ENCODE measurements at places on chromosomes 2 and 18.

DNA sequence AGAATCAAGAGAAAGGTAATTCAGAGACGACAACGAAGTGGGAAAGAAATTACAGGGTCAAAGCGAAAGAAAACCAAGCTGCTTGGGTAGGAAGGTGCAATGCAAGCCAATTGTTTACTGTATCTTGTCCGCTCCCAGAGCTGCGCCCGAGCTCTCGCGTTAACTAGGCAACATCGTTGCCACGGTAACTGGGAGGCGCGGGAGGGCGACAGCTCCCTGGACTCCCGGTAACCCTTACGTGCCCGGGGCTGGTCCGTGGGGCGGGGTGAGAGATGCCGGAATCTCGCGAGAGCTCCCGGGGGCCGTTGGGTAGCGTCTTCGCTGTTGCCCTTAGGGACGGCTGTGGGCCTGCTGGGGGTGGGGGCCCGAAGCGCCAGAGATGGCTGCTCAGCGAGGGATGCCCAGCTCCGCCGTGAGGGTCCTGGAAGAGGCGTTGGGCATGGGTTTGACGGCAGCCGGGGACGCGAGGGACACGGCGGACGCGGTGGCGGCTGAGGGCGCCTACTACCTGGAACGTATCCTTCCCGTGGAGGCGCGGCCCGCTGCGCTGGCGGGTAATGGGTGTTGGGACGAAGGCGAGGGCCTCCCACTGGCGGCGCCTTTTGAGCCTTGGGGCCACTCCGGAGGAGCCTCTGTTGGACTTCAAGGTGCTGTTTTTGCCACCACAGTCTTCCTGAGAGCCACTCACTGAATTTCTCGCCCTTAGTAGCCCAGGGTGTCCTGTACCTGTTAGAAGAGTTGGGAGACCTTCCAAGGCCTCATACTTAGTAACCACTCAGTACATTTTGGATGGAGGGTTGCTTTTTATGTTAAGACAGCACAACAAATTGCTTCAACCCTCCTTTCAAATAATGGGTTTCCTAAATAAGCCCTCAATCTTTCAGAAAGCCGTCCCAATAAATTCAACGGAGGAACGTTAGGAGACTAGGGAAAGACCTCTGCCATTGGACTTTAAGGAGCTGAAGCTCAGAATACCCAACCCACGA lies at the start of gene SPAG16:
Gene SPAG16, plus strand, starts transcription at position 360 of the 986 bp plus-strand sequence.
- DNase-seq, result peak; percentile 92

DNA sequence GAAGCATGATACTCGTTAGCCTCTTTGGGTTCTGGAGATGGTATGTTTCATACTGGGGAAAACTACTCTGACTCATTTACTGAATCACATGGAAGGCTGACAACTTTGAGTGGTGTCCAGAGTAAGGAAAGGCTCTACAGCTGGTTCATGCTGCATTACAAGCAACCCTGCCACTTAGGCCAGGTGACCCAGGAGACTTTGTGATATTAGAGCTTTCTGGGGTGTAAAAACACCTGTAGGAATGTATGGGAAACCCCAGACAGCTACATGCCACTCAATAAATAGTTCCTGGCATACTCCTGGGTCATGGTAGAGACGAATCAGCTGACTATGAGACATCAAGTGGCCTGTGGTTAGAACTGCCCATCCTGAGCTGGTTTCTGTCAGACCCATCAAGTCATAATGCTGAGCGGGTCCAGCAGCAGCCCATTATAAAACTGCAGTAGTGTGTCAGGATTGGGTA lies 21.3 kb upstream of the TCF7L1 start:
- DNase-seq, result no peak

DNA sequence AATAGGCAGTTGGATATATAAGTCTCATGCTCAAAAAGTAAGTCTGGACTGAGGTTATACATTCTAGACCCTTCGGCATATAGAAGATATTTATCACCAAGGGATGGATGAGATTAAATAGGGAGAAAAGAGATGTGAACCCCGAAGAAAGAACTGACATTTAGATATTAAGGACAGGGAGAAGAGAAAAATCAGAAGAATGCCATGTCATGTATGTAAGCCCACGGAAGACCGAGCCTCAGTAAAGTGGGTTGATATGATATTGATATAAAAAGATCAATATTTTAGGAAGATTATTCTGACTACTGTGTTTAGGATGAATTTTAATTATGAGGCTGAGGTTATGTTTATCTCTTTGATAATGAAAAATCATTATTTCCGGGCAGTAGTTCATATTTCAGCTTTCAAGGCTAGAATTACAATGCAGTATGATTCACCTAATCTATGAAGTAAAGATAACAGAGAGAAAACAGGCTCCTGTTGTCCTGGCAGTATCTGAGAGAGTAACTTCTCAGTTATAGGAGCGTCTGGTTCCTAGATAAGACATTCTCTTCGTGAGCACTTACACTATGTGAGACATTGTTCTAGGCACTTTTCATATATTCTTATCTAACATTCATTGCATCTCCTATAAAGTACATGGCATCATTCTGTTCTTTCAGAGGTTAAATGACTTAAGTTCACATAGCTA lies 83.0 kb downstream of the UBR3 start:
- DNase-seq, result no peak

DNA sequence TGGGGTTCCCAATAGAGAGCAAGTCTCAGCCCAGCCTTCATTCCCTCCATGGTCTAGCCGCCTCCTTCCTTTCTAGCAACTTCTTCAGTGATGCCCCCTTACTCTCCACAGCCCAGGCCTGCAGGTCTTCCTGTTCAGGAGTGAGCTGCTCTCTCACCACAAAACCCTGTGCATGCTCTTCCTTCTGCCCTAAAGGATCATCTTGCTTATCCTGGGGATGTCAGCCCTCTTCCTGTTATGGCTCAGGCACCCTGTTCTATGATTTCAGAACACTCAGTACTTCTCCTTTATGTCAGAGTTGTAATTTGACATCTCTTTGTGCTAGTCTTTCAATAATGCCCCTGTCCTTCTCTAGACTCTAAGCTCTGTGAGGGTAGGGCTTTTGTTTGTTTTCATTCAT lies 19.4 kb downstream of the TMEM178A start:
- peak; percentile 80 for DNase-seq

DNA sequence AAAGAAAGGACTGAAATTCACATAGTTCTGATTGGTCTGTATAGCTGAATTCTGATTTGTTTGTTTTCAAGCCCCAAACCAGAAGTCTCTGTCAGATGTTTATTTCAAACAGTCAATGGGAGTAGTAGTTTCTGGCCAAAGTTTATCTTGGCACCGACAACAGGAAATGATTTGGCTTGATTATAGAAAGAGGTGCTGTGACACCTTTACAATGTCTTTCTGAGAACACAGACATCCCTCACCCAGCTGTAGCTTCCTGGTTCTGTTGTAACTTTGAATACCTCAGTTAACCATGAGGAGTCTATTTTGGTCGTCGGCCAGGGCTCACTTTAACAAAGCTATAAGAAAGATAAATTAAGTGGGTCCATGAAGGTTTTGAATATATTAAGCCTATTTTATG lies 545.0 kb upstream of the ZNF804A start:
- DNase-seq, result no peak

DNA sequence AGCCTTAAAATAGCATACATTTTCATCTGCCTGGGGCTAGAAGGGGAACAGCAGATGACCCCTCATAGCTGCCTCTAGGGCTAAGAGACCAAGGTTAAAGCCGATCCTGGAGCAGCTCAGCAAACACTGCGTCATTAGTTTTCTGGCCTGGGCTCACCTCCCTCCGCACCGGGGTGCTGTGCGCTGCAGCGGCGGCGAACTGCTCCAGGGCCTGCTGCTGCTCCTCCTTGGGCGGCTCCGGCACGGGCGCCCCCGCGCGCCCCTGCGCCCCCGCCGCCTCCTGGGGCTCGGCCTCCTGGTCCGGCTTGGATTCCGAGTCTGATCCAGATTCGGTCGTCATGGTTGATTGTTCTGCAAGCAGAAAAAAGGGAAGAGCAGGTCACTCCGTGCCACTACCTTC lies 55.0 kb downstream of the EPB41L3 start:
- DNase-seq, result no peak

- peak; percentile 63 for DNase-seq
Observed at GRCh38 chr2:71157124-71157793, 26.8 kb downstream of the MPHOSPH10 start.

- no peak for DNase-seq
Observed at GRCh38 chr2:32231959-32232358, 32.7 kb downstream of the NLRC4 start.

GRCh38 chr2:160909781-160910242 lies 250.4 kb upstream of the TANK start:
- no peak for DNase-seq

DNA sequence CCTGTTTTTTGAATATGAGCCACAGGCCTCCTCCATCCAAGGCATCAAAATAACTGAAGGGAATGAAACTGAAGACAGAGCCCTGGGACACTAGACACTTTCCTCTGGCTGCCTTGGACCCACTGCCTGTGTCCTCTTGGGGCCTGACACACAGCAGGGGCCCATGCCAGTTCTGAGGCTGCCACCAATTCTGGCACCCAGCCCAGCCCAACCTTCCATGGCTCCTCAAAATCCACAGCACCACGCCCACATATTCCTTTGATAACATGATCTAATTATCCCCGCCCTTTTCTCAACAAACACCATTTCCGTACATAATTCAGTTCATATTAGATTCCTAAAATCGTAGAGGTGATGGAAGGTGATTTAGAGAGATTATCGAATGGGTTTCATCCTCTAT lies 64.2 kb downstream of the EMX1 start:
- DNase-seq, result no peak

GRCh38 chr18:22678486-22678885 lies 254.6 kb upstream of the RBBP8 start:
- no peak for DNase-seq

GRCh38 chr2:226835420-226835795 lies 446 bp upstream of the RHBDD1 start:
- DNase-seq, result no peak
